ENCODE measurements at places on chromosomes 7 and 10.

- DNase-seq = no peak
These were observed 254.6 kb downstream of the GRID1 start for GRCh38 chr10:86111902-86112545.

DNA sequence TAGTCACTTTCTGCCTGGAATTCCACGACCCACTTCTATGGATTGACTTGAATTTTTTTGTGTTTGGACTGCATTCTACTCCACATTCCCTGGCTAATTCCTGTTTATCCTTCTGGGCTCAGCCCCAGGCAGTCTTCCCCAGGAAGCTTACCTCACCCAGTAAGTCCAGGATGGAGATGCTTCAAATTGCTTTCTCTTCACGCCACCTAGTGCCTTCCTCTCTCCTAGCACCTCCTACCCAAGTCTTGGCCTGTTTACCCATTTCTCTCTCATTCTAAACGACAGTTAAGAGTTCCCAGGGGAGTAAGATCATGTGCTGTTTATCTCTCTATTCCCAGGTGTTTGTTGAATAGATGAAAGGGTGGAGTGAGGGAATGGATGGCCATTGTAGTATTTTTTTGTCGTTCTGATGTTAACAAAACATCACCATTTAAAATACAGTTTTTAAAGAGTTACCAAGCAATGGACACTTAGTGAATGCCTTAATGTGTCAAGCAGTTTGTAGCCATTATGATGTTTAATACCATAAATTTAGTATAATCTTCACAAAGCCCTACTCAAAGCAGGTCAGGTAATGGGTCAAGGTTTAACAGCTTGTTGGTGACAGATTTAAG, 45.5 kb upstream of the TARP start:
- DNase-seq = no peak

GRCh38 chr7:836429-836828, 4.2 kb downstream of the SUN1 start:
- DNase-seq = no peak

GRCh38 chr10:61452655-61453641, at the start of gene TMEM26:
Gene TMEM26 (minus strand): TSS chr10:61453381. CDS start chr10:61453081, 300 bp downstream.
- DNase-seq = no peak
